ENCODE measurements at places on chromosomes 6 and 20. TPM values are rescaled to one million over a fixed set of nuclear protein-coding genes. Genes with fewer than 3 reads are reported as not detected.

- DNase-seq, result no peak
Observed at GRCh38 chr6:166905013-166905412, 51.3 kb downstream of the RNASET2 start.

DNA sequence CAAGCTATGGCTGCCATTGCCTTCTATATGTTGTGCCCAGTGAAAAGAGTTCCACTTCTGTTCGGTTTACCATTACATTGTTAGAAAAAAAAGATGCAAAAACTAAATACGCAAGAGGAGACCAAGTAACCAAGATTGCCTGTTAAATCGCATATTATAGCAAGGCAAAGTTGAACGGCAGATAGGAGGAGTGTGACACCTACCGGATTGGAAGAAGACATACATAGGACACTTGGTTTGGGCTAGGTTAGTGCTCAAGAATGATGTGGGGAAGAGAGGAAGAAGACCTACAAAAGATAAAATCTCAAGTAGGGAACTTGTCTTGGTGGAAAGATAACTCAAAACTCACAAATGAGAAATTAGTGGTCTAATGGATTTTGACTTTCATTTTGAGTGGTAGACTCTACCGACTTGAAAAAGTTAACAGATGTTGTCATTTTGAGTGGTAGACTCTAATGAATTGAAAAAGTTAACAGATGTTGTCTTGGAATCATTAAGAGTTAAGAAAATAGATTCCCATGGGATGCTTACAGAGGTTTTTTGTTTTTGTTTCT, 95.5 kb downstream of the F13A1 start:
- no peak for DNase-seq

DNA sequence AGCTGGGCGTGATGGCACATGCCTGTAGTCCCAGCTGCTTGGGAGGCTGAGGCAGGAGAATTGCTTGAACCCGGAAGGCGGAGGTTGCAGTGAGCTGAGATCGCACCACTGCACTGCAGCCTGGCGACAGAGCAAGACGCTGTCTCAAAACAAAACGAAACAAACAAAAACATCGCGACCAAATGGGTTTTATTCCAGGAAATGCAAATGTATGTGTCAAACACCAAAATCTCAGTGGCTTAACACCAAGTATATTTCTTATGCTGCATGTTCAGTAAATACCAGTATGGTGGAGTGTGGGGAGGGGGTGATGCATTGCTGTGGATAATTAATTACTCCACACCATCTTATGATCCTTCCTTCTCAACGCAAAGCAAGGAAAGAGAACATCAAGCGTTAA, 28.1 kb downstream of the ACTR5 start:
- DNase-seq, result no peak

- DNase-seq, result no peak
Observed at GRCh38 chr6:82921258-82921657, 144.4 kb downstream of the UBE3D start.

- no peak for DNase-seq
Observed at GRCh38 chr6:44105146-44105545, 22.1 kb downstream of the MRPL14 start.

DNA sequence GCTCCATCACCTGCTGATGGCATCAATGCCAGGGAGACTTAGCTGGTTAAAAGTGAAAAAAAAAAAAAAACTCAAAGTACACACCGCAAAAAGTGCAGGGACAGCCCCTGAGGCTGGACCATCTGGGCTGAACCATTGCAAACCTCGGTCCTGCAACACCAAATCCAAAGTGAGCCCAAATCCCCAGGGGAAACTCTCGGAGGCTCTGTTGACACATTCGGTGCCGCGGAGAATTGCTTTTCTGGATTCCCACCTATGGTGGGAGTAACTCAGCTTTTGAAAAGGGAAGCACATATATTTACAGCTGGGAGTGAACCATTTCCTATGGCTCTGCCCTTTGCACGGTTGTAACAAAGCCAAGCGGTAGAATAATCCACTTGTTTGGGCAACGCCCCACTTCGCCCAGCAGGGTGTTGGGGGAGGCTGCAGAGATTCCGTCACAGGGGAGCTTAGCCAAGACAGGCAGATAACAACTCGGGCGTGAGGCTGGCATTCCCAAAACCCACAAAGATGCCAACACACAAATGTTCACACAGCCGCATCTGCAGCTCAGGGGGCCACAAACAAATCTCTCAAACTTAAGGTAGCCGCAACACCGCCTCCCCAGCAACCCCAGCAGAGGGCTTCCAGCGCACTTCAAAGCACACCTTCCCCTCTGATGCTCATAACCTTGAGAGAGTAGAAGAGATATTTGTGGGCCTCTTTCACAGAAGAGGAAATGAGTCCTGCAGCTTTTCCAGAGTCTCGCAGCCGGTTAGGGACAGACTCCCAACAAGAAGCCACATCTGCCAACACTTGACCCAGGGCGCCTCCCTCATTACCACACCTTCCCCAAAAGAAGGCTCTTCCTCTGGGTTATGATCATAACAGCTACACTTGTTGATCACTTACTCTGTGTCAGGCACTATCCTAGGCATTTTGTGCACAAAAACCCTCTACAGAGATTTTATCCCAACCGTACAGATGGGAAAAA, 11.4 kb downstream of the ZC3H12D start:
- DNase-seq, result peak; percentile 55

- no peak for DNase-seq
Observed at GRCh38 chr6:95084867-95085266, 492.5 kb upstream of the MANEA start.

DNA sequence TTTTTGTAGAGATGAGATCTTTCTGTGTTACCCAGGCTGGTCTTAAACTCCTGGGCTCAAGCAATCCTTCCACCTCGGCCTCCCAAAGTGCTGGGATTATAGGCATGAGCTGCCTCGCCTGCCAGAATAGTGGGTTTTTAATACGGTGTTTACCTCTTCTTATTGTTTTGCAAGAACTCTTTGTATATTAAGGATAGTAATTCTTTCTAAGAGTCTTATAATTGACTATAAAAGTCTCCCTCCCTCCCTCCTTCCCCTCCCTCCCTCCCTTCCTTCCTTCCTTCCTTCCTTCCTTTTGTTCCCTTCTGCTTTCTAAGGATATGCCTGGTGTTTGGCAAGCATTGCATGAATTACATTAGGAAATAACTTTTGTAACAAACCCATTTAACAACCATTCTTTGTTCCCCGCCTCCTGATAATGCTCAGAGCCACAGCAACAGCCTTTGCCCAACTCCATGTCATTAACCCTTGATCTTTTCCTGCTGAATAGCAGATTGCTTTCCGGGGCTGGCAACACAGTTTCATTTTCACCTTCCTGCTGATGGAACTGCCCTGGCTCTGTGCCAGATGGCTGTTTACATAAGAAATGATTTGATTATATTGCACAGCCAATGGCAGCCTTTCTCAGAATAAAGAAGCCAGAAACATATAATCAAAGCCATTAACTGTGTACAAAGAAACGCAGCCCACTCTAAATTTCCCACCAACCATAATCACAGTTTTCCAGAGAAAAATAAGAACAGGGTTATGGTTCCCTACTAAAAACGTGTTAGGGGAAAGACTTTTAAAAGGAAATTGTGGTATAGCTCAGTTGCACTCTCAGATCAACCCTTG, 143.7 kb upstream of the PTPN1 start:
- DNase-seq, result peak; percentile 81

DNA sequence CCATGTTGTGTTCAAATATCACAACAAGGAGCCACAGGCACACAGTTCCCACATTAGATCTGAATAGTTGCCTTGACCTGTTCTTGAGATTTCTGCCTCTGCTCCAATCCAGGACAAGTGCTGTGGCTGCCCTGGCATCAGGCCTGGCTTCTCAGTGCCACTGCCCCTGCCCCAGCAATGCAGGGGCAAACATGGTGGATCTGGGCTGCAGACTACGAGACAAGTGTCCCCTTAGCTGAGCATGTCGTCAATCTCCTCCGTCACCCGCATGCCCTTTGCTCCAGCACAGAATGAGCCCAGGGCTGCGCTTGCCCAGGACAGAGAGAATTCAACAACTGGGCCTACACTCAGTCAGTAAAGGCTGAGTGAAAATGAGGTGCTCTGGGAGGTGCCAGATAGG, 201.6 kb downstream of the SYNDIG1 start:
- DNase-seq, result no peak

GRCh38 chr20:23254505-23254904, 96.1 kb upstream of the NXT1 start:
- no peak for DNase-seq

DNA sequence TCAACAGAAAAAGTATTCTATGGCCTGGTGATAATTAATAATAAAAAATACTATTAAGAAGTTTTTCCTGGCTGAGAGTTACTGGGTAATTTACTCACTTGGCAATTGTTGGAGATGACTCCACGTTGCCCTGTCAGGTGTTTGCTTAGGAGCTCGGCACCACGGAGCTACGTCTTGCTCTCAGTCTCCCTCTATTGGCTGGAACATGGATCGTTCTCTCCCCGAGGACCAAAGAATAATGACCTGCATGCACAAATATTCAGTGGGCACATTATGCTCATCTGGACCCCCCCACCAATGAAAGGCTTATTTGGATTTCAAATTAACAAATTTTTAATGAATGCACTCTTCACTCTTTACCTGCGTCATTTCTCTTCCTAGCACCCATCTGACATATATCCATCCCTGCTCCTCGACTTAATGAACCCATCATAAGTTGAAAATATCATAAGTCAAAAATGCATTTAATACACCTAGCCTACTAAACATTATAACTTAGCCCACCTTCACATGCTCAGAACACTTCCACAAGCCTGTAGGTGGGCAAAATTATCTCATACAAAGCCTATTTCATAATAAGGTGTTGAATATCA, 71.0 kb upstream of the CD83 start:
- DNase-seq, result peak; percentile 31

GRCh38 chr20:48921883-48922820, 641 bp downstream of the ARFGEF2 start:
- peak; percentile 58 for DNase-seq

GRCh38 chr6:69623357-69623756, 173.5 kb downstream of the LMBRD1 start:
- DNase-seq, result no peak

DNA sequence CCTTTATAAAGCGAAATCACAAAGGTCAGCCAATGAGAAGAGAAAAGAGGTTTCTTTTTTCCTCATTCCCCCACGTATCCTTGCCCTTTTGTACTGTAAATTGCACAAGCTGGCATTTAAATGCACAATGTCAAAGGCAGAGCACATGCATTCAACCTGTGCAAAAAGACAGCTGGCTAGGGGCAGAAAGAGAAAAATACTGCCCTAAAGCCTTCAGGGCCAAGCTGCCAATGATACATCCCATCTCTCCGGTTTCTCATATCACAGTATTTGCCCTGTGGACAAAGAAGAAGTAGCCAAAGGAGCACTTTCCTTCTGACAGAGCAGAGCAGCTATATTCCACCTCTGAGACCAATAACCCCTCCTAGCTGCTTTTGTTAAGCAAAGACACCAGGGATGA, 219.2 kb downstream of the TRDN start:
- DNase-seq, result no peak

DNA sequence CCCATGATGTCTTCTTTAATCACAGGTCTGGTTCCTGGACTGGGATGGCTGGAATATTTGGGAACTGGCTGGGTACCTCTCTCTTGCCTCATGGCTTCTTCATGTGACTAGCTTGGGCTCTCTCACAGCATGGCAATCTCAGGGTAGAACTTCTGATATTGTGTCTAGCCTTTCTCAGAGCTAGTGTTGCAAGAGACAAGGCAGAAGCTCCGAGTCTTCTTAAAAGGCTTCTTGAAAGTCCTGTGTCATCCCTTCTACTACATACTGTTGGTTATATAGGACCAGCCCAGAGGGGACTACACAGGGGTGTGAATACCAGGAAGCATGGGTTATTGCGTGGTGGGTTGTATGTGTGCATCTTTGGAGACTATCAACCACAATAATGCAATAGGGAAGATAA, 23.3 kb downstream of the BCAS1 start:
- no peak for DNase-seq

DNA sequence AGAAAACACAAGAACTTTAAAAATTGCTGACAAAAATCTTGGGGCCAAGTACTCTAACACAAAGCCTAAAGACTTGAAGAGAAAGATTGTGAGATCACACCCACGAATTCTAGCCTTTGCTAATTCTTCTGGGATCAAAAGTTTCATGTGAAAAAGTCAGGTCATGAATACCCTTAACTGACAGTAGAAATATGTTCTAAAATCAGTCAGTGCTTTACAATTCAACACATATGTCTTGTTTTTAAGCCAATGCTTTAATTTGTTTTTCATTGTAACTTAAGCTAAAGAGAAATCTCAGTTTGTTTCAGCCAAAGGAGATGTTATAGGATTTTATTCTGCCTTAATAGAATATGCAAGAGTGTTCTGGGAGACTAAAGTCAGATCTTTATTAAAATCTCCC, 78.2 kb upstream of the PLEKHG1 start:
- no peak for DNase-seq

DNA sequence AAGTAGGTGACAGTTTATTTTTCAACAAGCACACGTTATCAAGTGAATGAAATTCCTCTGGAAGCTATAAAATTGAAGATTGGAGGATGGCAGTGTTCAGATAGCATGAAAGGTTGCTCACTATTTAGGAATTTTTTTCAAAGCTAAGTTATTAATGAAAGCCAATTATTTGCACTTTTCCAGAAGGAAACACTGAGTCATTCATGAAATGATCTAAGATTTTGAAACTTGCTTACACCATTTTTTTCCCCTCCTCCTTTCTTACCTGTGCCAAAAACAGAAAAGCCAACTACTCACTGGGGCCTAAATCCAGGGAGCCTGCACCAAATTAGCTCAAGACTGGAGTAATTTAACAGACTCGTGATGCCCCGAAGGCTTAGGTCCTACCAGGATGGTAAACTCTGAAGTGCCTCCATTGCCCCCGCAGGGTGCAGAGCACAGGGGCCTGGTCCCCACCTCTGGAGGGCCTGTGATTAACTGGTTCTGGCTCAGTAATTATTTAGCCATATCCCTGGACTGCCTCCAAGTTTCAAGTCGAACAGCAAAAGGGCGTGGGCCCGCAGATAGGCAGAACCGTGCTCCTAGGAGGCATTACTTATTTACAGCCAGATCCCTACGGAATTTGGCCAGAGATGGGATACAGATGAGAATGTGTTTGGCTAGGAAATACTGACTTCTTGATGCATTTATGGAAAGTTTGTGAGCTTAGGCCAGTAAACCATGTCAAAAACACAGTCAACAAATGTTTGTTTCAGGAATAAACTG, 28.0 kb upstream of the ZNF217 start:
- DNase-seq, result peak; percentile 58

DNA sequence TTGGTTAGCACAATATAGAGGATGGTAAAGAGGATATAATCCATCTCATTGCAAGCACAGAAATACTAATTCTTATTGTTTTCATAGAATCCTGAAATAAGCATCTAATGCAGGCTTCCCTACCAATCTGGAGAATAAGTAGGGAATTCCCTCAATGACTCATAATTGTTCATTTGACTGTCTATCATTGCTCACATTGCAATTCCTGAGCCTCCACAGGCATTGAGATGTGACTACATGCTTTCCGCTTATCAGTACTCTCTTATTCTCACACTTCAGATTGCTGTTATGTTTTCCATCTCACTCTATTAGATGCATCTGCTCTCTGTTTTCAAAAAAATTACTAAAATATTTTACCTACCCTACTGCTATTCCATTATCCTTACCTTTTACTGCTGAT, 216.2 kb upstream of the PRSS16 start:
- DNase-seq, result no peak

- DNase-seq, result no peak
Observed at GRCh38 chr6:77455271-77455670, 8.0 kb downstream of the HTR1B start.

- DNase-seq, result no peak
Observed at GRCh38 chr6:46974786-46975185, 53.0 kb upstream of the ADGRF5 start.

FRS3 gene
- total RNA-seq, result 4.0 TPM

SLC17A3 gene
- total RNA-seq, result not detected

SEMG1 gene
- not detected for total RNA-seq

DEFB114 gene
- not detected for total RNA-seq

ABHD16B gene
- total RNA-seq, result not detected

BMP5 gene
- total RNA-seq, result 5.2 TPM

EDN1 gene
- total RNA-seq, result 2.7 TPM

TNFRSF6B gene
- 1.4 TPM for total RNA-seq

All from left cardiac atrium (tissue), 4 donors.